Mesothelial cell of epicardium (in vitro differentiated cells): ENCODE measurements at places on chromosomes 3 and 15.

DNA sequence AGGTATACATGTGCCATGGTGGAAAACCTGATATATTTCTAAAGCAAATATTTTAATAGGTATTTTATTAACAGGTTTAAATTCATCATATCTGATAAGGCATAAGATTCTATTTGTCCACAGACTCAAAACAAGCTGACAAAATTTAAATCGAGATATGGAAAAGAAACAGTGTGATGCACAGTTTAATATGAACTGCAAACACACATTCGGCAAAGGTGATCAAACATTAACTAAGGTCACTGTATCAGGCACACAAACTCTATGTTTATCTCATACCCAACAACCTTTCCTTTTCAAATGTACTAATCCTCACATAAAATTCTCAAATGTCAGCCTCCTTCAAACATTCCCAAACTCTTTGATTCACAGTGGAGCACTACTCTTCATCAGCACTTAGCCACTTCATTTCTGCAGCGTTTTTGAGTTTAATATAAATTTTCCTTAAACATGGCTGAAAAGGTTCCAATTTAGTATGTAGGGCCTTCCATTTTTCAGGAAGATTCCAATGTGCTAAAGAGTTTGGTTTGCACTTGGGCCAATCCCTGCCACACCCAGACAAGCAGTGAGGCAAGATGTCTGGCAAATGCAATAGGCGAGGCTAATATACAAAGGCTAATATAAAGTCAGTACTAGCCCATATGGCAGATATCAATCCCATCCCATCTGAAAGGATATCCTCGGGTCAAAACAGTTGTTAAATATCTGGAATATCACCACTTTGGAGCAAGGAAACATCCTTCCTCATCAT lies 84.6 kb downstream of the GBE1 start:
- no peak overlapping the region for H3K4me3 ChIP-seq
- H3K27ac ChIP-seq = no peak overlapping the region
- H3K36me3 ChIP-seq = no peaks in the 10 kb centered on the region

- H3K36me3 ChIP-seq = no peaks in the 10 kb centered on the region
- no peak overlapping the region for H3K27ac ChIP-seq
- DNase-seq = no peak
- H3K4me3 ChIP-seq = no peak overlapping the region
Measured at GRCh38 chr3:146403792-146404191, 65.6 kb downstream of the PLSCR2 start.

GRCh38 chr3:113183748-113184661 lies 27.4 kb upstream of the BOC start:
- peak overlapping the region; percentile 85 for H3K27ac ChIP-seq
- no peak overlapping the region for H3K4me3 ChIP-seq
- no peaks in the 10 kb centered on the region for H3K27me3 ChIP-seq
- no peak for DNase-seq

DNA sequence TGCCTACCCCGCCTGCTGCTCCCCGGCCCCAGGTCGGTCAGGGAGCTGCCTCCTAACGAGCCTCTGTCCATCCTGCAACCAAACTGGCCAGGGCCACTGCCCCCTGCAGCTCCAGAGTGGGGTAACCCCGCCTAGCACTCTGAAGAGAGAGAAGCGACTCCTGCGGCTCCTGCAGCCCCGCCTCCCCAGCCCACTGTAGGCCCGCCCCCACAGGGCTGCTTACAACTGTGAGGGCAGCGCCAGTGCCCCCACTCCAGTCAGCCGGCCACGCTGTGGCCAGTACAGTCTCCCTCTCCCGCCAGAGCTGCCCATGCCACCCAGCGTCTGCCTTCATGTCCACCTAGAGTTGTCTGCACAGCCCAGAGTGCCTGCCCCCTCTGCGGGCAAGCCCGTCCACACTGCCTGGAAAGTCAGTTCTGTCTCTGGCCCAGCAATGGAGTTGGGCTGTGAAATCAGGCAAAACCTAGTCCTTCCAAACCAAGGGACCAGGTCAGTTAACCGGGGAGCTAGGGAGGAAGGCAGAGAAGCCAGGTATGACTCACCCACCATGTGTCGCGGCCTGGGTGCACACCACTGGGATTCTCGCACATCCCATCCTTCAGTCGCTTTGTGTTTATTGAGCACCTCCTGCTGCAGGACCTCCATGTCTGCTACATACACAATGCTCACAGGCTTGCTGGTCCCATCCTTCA lies 2.4 kb downstream of the UCN2 start:
- H3K4me3 ChIP-seq = peak overlapping the region; percentile 54
- no peaks in the 10 kb centered on the region for H3K27me3 ChIP-seq
- DNase-seq = no peak
- H3K27ac ChIP-seq = peak overlapping the region; percentile 56
- no peaks in the 10 kb centered on the region for H3K36me3 ChIP-seq

GRCh38 chr15:96484830-96485229 lies 154.3 kb downstream of the NR2F2 start:
- H3K4me3 ChIP-seq = no peak overlapping the region
- no peaks in the 10 kb centered on the region for H3K36me3 ChIP-seq
- peaks cover 32% of the 10 kb centered on the region for H3K27me3 ChIP-seq
- no peak overlapping the region for H3K27ac ChIP-seq

DNA sequence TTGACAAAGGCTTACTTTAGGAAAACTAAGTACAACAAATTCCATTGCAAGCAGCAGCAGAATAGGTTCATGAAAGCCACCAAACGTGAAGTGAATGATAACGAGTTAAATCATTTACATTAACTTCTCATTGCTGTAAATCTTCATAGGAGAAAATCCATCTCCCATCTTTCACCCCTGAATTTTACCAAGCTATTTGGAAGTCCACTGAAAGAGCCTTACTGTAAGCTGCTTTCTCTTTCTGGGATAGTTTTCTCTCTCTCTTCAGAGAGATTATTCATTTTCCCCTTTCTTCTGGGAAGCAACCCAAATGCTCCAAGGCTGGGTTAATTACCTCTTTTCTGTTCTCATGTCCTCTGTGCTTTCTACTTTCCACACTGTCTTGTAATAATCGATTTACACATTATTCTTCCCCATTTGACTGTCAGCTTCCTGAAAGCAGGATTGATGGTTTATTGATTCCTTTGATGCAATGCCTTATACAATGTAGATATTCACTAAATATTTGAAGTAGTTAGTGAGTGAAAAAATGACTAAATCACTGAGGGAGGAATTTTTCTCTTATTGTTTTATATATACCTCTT lies 914.3 kb upstream of the ARPP21 start:
- peaks cover 3% of the 10 kb centered on the region for H3K36me3 ChIP-seq
- no peak overlapping the region for H3K27ac ChIP-seq
- H3K4me1 ChIP-seq = peaks cover 10% of the 10 kb centered on the region
- no peak for DNase-seq
- no peak overlapping the region for H3K4me3 ChIP-seq
- no peaks in the 10 kb centered on the region for H3K27me3 ChIP-seq

- no peak overlapping the region for H3K27ac ChIP-seq
- no peak for DNase-seq
- H3K4me1 ChIP-seq = peaks cover 8% of the 10 kb centered on the region
- no peak overlapping the region for H3K4me3 ChIP-seq
Measured at GRCh38 chr3:150114273-150114672, 143.6 kb upstream of the PFN2 start.

GRCh38 chr15:96838081-96838480 lies 507.6 kb downstream of the NR2F2 start:
- H3K27ac ChIP-seq = no peak overlapping the region
- no peak overlapping the region for H3K4me3 ChIP-seq
- peaks cover 2% of the 10 kb centered on the region for H3K36me3 ChIP-seq
- DNase-seq = no peak
- H3K27me3 ChIP-seq = no peaks in the 10 kb centered on the region

- no peaks in the 10 kb centered on the region for H3K27me3 ChIP-seq
- H3K4me3 ChIP-seq = no peak overlapping the region
- DNase-seq = no peak
- no peaks in the 10 kb centered on the region for H3K36me3 ChIP-seq
Measured at GRCh38 chr3:21463319-21463718, 287.7 kb downstream of the ZNF385D start.

DNA sequence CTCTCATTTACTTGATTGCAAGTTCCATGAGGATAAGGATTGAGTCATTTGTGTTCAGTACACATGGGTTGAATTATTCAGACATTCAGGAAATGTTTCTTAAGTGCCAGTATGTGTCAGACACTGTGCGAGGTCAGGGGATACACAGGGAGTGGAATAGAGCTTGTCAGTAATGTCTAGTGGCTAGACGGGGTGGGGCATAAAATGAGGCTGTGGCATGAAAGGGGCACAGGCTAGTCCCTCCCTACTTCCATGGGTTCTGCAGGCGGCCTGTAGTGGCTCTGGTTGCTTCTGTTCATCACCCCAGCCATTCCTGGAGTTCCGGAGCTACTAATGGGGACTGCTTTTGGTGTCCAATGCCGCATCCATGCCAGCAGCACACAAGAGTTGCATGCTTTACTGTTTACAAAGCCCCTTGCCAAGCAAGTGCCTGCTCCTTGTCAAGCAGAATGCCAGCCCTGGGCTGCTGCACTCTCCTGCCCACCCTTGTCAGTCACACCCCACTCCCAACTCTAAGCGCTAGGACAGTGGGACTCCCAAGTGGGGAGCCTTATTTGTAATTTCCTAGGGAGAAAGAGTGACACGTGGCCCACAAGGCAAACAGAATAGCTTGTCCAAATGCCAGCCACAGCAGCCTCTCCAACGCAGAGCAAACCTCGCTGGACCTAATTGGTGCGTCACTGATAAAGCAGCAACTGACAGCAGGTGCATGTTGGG lies 70.8 kb downstream of the RAB11A start:
- no peaks in the 10 kb centered on the region for H3K36me3 ChIP-seq
- H3K27me3 ChIP-seq = peaks cover 3% of the 10 kb centered on the region
- H3K4me3 ChIP-seq = no peak overlapping the region
- no peak for DNase-seq
- H3K4me1 ChIP-seq = peaks cover 3% of the 10 kb centered on the region

DNA sequence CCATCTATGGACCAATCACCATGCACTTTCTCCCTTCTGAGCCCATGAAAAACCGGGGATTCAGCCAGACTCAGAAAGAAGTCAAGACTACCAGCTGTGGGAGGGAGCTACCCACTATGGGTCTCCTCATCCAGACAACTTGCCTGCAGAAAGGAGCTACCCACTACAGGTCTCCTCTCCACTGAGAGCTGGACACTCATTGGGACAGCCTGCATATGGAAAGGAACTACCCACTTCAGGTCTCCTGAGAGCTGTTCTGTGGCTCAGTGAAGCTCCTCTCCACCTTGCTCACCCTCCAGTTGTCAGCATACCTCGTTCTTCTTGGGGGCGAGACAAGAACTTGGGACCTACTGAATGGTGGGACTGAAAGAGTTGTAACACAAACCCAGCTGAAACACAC lies 22.3 kb upstream of the ZBED2 start:
- H3K4me3 ChIP-seq = no peak overlapping the region
- H3K4me1 ChIP-seq = no peaks in the 10 kb centered on the region

GRCh38 chr3:46203681-46204080 lies 4.4 kb downstream of the CCR1 start:
- DNase-seq = no peak
- H3K4me1 ChIP-seq = no peaks in the 10 kb centered on the region
- H3K27ac ChIP-seq = no peak overlapping the region
- no peak overlapping the region for H3K4me3 ChIP-seq

DNA sequence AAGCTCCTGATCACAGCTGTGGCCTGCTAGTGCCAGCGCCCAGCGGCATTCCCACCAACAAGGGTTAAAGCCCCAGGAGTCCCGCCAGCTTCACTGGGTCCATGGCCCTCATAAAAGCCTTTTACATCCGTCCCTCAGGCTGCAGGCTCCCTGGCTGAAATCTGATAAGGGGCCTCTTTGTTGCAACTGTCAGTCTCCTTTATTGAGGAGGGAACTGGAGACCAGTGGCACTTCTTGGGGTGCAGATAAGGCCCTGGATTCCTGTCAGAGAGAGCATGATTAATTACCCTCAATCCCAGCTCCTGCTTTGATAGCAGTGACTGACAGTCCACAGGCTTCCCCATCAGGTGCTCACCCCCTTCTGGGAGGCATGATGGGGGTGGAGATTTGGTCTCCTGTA lies 30.9 kb upstream of the CLK3 start:
- H3K27me3 ChIP-seq = no peaks in the 10 kb centered on the region
- H3K36me3 ChIP-seq = peaks cover 2% of the 10 kb centered on the region
- H3K27ac ChIP-seq = peak overlapping the region; percentile 43
- H3K4me3 ChIP-seq = no peak overlapping the region

- H3K36me3 ChIP-seq = peaks cover 24% of the 10 kb centered on the region
- H3K27ac ChIP-seq = no peak overlapping the region
- DNase-seq = no peak
- no peaks in the 10 kb centered on the region for H3K27me3 ChIP-seq
- peaks cover 39% of the 10 kb centered on the region for H3K4me1 ChIP-seq
Measured at GRCh38 chr3:124768812-124769211, 38.6 kb downstream of the UMPS start.

DNA sequence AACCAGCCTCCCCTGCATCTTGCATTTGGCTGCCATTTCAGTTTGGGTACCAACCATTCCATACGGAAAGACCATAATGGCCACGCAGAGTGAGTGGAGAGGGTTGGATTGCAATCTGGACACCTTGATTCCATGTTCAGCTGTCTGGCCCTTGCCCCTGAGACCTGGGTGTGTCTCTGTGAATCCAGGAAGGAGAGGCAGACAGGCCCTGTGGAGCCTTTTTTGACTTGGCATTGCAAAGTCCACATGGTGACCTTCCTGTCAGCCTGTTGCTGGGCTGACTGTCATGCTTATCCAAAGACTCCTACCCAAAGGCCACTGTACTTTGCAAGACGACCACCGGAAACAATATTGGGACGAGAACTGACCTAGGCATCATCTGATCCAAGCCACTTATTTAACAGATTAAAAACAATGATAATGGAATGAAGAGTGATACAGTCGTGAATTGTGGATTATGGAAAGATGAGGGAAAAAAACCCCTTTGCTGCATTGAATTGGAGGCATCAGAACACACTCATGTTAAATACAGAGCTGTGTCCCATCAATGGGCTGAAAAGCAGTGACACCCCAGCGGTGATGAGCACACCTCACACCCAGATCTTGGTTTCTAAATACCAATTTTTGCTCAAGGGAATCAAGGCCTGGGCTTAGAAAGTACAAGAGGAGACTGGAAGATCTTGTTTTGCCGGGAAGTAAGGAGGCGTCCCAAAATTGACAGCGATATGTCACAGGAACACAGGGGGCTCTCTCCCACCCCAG lies 86.0 kb downstream of the LRRK1 start:
- no peak overlapping the region for H3K4me3 ChIP-seq
- H3K27me3 ChIP-seq = peaks cover 32% of the 10 kb centered on the region
- no peak for DNase-seq
- no peak overlapping the region for H3K27ac ChIP-seq
- H3K4me1 ChIP-seq = peaks cover 21% of the 10 kb centered on the region

DNA sequence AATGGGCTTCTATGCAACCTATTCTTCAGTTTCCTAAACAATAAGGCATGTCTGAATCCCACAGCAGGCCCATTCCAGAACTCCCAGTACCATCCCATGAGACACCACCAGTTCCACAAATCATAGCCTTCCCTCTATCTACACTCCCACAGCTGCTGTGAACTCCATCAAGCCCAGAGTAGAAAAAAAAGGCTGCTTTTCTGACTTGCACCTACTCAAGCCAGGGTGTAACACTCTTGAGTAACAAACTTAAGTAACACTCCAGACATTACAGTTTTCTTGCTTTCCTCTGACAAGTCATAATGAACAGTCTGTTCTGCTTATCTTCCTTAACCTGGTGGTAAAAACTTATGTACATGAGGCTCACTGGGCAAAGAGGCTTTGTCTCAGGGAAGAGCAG lies 283.1 kb downstream of the NFKBIZ start:
- no peak for DNase-seq
- no peak overlapping the region for H3K27ac ChIP-seq
- H3K36me3 ChIP-seq = no peaks in the 10 kb centered on the region
- peaks cover 10% of the 10 kb centered on the region for H3K4me1 ChIP-seq
- no peak overlapping the region for H3K4me3 ChIP-seq
- no peaks in the 10 kb centered on the region for H3K27me3 ChIP-seq
